Lung microvascular endothelial cell (primary cell): ENCODE measurements at places on chromosomes 7 and 10. TPM values are rescaled to one million over a fixed set of nuclear protein-coding genes. Genes with fewer than 3 reads are reported as not detected.

DNA sequence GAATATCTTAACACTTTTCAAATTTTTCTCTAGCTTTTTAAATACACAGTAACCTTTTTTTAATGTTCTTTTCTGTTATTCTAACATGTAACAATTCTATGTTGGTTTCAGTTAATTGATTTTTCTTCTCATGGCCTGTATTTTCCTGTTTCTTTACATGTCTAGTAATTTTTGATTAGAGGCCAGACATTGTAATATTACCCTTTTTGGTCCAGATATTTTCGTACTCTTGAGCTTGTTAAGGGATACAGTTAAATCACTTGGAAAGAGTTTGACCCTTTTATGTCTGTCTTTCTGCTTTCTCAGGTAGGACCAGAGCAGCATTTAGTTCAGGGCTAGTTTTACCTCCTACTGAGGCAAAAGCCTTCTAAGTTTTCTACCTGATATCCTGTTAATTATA is 45.0 kb downstream of the BICC1 start:
- no peak for DNase-seq

- no peak for DNase-seq
Observed at GRCh38 chr7:100706672-100707311, 871 bp downstream of the POP7 start.

DNA sequence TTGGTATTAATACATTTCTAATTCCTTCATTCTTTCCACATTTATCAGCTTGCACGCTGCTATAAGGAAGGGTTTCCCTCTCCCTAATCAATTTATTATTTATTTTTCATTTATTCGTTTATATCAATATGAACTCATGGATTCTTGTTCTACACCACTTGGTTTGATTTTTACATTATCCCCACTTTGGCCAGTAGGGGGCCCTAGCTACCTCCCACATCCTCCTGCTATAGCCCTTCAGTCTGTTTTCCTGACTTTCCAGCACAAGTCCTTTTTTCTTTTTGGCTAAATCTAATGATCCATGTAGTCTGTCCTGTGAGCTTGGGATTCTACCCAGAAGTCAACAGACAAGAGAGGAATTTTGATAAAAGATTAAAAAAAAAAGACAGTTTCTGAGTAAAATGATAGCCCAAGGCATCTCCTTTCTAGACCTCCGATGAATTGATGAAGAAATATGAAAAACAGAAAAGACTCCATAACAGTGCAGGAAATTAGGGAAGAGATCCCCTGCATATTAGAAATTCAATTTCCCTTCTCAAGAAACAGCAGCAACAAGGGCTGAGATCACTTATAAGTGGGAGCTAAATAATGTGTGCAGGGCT is 47.7 kb downstream of the LYZL2 start:
- peak; percentile 59 for DNase-seq

GRCh38 chr10:15783941-15784636 is 64.4 kb upstream of the ITGA8 start:
- DNase-seq: no peak

DNA sequence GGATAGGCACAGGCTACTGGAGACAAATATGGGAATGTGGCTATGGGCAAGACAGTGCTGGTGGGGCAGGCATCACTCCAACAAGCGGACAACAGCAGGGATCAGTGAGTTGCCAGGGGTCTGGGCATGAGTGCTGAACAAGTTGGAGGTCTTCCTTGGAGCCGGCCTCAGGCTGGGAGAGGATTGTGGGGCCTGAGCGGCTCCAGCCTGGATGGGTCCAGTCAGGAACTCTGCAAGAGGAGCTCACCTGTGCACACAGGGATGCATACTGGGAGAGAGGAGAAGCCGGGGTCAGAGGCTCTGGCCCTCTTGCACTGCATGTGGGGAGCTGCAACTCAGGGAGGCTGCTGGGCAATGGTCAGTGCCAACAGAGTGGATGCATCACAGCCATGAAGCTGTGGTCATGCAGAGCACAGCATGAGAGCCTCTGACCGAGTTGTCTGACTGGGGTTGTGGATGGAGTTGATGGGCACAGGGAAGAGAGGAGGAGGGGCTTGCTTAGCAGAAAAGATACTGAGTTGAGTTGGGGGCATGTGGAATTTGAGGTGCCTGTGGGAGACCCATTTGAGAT is 204.0 kb upstream of the ZNF32 start:
- DNase-seq: no peak

GRCh38 chr7:608954-609353 is 89.3 kb upstream of the PDGFA start:
- no peak for DNase-seq

DNA sequence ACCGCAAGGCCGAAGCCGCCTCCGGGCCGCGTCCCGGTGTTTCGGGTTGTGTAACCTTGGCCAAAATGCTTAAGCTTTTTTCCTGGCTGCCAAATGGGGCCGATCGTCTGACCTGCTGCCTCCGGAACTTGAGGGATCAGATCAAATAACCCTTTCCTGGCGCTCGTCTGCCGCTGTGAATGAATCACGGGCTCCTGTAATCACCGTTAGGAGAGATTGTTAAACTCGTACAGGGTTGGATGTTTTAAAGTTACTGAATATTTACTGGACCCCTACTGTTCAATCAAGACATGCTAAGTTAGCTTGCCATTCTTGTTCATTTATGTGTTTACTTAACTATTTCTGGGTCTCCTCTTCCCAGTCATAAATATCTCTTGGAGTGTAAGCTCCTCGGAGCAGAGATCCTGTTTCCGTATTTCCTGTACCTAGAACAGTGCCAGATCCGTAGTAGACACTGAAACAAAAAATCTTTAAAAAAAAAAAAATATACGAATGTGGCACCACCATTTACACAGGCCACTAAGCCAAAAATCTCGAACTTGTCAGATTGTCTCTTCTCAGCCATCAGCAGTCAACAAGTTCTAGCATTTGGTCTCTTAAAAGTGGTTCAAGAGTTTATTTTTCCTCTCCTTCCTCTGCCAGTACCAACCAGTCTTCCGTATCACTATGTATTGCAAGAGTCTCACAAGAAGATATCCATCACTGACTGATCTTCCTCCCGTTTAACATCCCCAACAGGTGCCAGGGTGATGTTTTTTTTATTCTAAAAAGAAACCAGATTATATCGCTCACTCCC is 650 bp upstream of the TM9SF3 start:
- DNase-seq: peak; percentile 83

GRCh38 chr10:71255550-71255807 is 43.1 kb downstream of the UNC5B start:
- DNase-seq: no peak

DNA sequence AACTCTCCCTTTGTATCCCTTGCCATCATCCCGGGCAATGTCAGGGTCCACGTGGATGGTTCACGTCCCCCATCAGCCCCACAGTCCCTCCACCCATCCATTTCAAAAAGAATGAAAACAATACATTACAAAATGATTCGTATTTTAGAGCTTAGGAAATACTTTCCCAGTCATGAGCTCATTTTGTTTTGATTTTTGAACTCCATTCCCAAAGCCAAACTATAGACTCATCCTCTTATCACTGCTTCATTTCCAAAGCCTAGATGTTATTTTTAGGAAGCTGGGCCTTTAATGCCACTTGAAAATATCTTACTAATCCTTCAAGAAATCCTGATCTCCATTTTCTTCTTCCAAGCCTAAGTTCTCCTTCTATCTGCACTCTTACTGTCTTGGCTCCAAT is 72.1 kb downstream of the WNT2 start:
- DNase-seq: no peak

DNA sequence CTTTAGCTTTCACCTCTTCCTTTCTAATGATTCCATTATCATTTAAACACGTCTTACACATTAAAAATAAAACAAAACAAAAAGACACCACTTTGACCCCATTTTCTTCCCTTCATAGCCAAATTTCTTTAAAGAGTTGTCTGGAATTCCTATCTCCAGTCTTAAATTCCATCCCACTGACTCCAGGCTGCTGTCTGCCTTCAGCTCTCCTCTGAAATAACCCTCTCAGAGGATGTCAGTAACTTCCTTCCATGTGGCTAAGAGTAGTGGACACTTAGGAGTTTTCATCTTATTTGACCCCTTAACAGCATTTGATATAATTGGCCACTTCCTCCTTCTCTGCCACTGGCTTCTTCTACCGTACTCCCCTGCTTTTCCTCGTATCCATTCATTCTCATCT is 69.6 kb upstream of the MKX start:
- DNase-seq: no peak

DNA sequence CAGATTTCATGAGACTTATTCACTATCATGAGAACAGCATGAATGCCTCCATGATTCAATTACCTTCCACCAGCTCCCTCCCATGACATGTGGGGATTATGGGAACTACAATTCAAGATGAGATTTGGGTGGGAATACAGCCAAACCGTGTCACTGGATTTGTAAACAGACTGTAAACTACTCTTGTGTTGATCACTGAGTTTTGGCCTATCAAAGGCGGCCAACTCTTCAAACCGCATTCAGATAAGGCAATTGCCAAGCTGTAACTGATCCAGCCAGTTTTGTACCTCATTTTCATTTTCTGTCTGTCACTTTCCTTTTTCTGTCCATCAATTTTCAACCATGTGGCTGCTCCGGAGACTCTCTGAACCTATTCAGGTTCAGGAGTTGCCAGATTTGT is 27.2 kb upstream of the PAPSS2 start:
- DNase-seq: no peak

GRCh38 chr10:72311667-72312066 is 37.9 kb downstream of the DDIT4 start:
- no peak for DNase-seq

Gene METTL2B
- total RNA-seq: 15.3 and 18.5 TPM in 2 replicates

GRCh38 chr7:45915606-45916005 is 5.5 kb downstream of the IGFBP3 start:
- DNase-seq: no peak

DNA sequence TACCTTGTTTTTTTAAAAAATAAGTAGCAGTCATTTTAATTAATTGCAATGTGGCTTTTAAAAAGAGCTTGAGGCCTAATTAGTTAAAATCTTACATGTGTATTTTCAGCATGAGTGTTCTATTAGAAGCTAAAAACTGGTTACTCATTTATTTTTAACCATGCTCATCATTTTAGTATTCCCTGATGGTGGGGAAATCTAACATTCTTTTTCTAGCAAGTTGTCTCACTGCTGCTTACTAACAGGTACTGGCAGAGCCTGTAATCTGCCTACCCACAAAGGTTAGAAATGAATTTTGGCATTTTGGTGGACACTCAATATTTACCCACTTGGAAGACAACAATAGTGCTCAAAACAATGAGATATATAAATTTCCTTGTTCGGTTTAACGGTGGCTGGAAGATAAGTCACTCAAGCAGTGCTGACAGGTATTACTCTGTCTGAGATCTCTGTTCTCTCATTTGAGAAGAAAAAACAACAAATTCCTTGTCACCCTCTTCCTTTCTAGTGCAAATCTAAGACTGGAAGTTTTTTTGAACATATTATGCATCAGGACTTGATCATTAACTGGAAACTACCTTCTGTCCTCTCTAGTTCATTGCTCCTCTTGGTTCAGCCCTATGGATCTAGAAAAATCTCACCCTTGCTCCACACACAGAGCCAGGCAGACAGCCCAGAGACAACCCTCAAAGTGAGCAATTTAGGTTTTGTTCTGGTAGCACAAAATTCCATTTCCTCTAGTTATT is 83.3 kb downstream of the VWDE start:
- no peak for DNase-seq

Gene VGF
- not detected in 2 replicates for total RNA-seq

Gene LRIT1
- not detected in 2 replicates for total RNA-seq
